ENCODE measurements at places on chromosomes 4 and X. TPM values are rescaled to one million over a fixed set of nuclear protein-coding genes. Genes with fewer than 3 reads are reported as not detected.

- H3K36me3 ChIP-seq = no peaks in the 10 kb centered on the region
- DNase-seq = no peak
- no peaks in the 10 kb centered on the region for H3K4me1 ChIP-seq
- H3K4me3 ChIP-seq = no peak overlapping the region
- H3K27ac ChIP-seq = no peak overlapping the region
- no peaks in the 10 kb centered on the region for H3K27me3 ChIP-seq
Measured at GRCh38 chrX:97524340-97524739, 640.6 kb downstream of the RPA4 start.

GRCh38 chr4:158121161-158121579 lies 51.7 kb downstream of the GASK1B start:
- H3K36me3 ChIP-seq = no peaks in the 10 kb centered on the region
- no peak overlapping the region for H3K27ac ChIP-seq
- DNase-seq = no peak
- no peaks in the 10 kb centered on the region for H3K27me3 ChIP-seq

GRCh38 chr4:27908356-27908755 lies 1047.7 kb downstream of the STIM2 start:
- no peaks in the 10 kb centered on the region for H3K27me3 ChIP-seq
- H3K4me1 ChIP-seq = no peaks in the 10 kb centered on the region
- no peak overlapping the region for H3K4me3 ChIP-seq
- no peak for DNase-seq
- no peaks in the 10 kb centered on the region for H3K36me3 ChIP-seq
- H3K27ac ChIP-seq = no peak overlapping the region

DNA sequence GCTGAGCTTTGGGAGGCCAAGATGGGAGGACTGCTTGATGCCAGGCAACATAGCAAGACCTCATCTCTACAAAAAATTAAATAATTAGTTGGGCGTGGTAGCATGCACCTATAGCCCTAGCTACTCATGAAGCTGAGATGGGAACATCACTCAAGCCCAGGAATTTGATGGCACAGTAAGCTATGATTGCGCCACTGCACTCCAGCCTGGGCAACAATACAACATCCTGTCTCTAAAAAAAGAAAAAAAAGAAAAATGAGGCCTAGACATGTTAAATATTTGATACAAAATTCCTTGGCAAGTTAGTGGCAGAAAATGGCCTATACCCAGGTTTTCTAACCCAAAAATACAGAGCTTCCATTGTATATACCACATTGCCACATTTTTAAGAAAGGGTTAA lies 88.1 kb upstream of the MAB21L2 start:
- no peak overlapping the region for H3K4me3 ChIP-seq
- no peak for DNase-seq
- H3K27ac ChIP-seq = no peak overlapping the region

FAM149A gene
- total RNA-seq = 0.80 TPM

DNA sequence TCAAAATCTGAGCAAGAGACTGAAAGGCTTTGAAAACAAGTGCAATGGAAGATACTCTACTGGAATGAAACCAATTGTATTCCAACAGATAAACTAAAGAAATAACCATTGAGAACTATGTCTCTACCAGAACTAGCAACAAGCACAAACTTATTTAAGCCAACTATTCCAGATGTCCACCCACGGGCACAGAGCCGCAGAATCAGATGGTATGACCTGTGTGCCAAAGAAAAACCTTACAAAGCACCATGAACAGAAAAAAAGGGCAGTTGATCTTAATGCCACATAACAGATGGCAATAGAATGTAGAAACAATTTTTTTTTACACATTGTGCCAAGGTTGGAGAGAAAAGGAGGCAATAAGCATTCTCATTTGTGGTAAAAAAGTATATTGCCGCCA lies 269.3 kb upstream of the ADGRL3 start:
- H3K4me1 ChIP-seq = no peaks in the 10 kb centered on the region
- H3K4me3 ChIP-seq = no peak overlapping the region
- no peak for DNase-seq
- H3K27ac ChIP-seq = no peak overlapping the region
- H3K36me3 ChIP-seq = no peaks in the 10 kb centered on the region

DNA sequence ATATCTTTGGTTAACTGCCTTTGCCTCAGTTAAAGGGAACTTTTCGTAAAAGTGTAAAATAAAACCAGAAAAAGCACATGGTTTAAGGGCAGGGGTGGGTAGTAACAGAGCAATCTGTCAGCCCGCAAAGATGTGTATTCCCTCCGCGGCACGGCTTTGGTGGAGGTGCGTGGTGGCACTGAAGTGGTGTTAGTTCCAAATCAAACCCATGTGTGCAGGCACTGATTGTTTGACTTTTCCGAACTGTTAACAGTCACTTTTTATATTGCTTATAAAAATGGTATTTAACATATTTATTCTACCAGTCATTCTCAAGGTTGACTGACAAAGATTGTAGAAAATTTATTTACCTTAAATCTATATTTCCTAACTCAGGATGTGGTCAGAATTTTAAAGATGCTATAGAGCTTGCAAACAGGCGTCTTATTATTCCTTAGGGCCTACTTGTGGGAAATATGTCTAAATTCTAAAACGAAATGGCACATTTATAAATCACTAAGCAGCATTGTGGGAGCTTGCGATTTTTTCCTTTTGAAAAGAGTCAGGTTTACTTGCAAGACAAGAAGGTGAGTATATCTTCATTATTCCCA lies 272.7 kb upstream of the PCDH18 start:
- H3K4me1 ChIP-seq = no peaks in the 10 kb centered on the region
- no peaks in the 10 kb centered on the region for H3K27me3 ChIP-seq
- no peak overlapping the region for H3K27ac ChIP-seq

GRCh38 chrX:1465286-1466231 lies 12.8 kb upstream of the ASMTL start:
- no peak overlapping the region for H3K27ac ChIP-seq
- H3K27me3 ChIP-seq = peaks cover 56% of the 10 kb centered on the region
- no peaks in the 10 kb centered on the region for H3K36me3 ChIP-seq
- H3K4me3 ChIP-seq = no peak overlapping the region

DNA sequence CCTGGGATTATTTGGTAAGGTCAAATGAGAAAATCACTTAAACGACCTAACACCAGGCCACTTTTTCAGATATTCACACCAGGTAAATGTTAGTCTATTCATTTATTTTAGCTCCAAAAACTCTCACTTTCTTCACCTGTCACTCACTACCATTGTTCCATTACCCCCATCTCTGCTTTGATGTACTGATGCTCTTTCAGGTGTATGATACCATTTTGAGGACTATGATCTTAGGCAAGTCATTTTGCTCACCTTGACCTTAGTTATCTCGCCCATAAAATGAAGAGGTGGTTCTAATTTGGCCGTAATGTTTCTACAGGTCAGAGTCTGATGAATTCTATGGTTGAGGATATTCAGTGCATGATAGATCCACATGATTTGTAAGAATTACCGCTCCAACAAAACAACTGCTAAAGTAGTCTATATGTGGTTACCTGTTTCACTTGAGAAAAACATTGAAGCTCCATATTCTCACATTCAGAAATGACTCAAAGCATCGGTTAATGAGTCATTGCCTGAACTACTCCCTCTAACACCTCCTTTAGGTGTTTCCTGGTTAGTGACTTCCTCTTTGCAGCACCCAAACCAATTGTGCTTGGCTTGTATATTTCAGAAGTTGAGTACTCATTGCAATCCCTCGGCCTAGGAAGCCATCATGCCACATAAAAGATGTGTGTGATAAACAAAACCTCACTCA lies 4.5 kb downstream of the DTHD1 start:
- H3K4me3 ChIP-seq = no peak overlapping the region
- H3K4me1 ChIP-seq = peaks cover 8% of the 10 kb centered on the region
- H3K36me3 ChIP-seq = no peaks in the 10 kb centered on the region
- DNase-seq = peak; percentile 68
- H3K27ac ChIP-seq = no peak overlapping the region

PRR32 gene
- not detected for total RNA-seq

SMIM20 gene
- 44.2 TPM for total RNA-seq

DNA sequence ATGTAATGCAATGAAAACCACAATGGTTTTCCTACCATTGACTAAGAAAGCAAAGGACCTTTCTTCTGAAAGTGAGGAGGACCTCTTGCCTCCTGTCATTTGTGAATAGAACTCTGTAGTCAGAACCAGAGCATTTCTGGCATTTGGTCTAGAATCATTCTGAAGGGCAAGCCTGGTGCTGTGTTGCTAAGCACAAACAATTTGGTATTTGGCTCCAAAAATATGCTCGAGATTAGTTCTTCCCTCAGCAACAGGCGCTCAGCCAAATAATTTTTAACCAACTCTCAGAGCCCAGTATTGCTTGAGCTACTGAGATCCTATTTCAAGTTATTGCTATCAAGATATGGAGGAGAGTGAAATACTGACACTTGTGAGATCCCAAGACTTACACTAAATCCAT lies 71.0 kb downstream of the SNCA start:
- no peaks in the 10 kb centered on the region for H3K27me3 ChIP-seq
- no peaks in the 10 kb centered on the region for H3K36me3 ChIP-seq
- no peak for DNase-seq
- H3K4me3 ChIP-seq = no peak overlapping the region
- H3K4me1 ChIP-seq = no peaks in the 10 kb centered on the region
- H3K27ac ChIP-seq = no peak overlapping the region

GRCh38 chr4:101594588-101594987 lies 195.9 kb upstream of the BANK1 start:
- no peak for DNase-seq
- H3K4me3 ChIP-seq = no peak overlapping the region
- no peaks in the 10 kb centered on the region for H3K4me1 ChIP-seq
- no peaks in the 10 kb centered on the region for H3K36me3 ChIP-seq
- H3K27me3 ChIP-seq = no peaks in the 10 kb centered on the region
- H3K27ac ChIP-seq = no peak overlapping the region

DNA sequence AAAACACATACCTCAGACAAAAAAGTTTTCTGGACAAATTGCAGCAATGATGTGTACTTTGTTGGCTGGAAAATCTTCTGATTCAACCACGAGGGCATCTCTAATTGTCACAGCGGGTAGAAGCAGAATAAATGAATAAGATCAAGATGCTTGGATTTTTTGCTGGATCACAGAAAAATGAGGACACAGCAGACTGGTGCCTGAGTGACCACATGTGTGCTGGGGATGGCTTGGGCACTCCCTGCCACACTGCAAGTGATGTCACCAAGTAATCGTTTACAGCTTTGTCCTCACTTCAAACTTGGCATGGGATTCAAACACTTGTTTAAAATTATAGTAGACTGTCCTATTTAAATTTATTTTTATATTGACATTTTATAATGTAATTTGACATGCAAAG lies 557.0 kb downstream of the SPRY1 start:
- no peak overlapping the region for H3K4me3 ChIP-seq
- no peaks in the 10 kb centered on the region for H3K27me3 ChIP-seq
- no peak overlapping the region for H3K27ac ChIP-seq
- H3K4me1 ChIP-seq = no peaks in the 10 kb centered on the region
- DNase-seq = no peak

DNA sequence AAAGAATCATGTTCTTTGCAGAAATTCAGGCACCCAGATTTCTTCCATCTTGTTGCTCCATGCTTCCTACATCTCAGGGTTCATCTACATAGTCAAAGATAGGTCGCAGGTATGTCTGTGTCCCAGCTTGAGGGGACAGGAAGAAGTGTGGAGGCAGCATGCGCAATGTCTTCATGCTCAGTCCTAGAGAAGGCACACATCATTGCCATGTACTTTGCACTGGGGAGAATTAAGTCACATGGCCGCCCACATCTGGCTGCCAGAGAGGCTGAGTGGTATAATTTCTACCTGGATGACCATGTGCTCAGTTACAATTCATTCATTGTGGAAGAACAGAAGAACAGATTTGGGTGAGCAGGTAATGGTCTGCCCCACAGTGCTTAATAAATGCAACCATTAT lies 54.1 kb downstream of the GAB1 start:
- H3K4me1 ChIP-seq = peaks cover 17% of the 10 kb centered on the region
- H3K27ac ChIP-seq = no peak overlapping the region
- H3K36me3 ChIP-seq = no peaks in the 10 kb centered on the region

TMEM156 gene
- 29.3 TPM for total RNA-seq

- no peak overlapping the region for H3K27ac ChIP-seq
- no peaks in the 10 kb centered on the region for H3K4me1 ChIP-seq
- no peak overlapping the region for H3K4me3 ChIP-seq
- H3K27me3 ChIP-seq = no peaks in the 10 kb centered on the region
Measured at GRCh38 chr4:19982556-19982955, 269.1 kb upstream of the SLIT2 start.

AMBN gene
- total RNA-seq = not detected

- no peaks in the 10 kb centered on the region for H3K27me3 ChIP-seq
- no peaks in the 10 kb centered on the region for H3K4me1 ChIP-seq
- no peak overlapping the region for H3K27ac ChIP-seq
- H3K36me3 ChIP-seq = no peaks in the 10 kb centered on the region
Measured at GRCh38 chr4:108313546-108314339, 145.0 kb upstream of the LEF1 start.

GRCh38 chr4:17578482-17578891 lies 1.5 kb downstream of the LAP3 start:
- DNase-seq = no peak
- no peaks in the 10 kb centered on the region for H3K27me3 ChIP-seq
- peak overlapping the region; percentile 87 for H3K4me3 ChIP-seq
- H3K27ac ChIP-seq = no peak overlapping the region
- 0 out of 2 replicates have a peak, but pooled peaks cover 3% of the 10 kb centered on the region for H3K4me1 ChIP-seq
- no peaks in the 10 kb centered on the region for H3K36me3 ChIP-seq

EGF gene
- 20.4 TPM for total RNA-seq

DNA sequence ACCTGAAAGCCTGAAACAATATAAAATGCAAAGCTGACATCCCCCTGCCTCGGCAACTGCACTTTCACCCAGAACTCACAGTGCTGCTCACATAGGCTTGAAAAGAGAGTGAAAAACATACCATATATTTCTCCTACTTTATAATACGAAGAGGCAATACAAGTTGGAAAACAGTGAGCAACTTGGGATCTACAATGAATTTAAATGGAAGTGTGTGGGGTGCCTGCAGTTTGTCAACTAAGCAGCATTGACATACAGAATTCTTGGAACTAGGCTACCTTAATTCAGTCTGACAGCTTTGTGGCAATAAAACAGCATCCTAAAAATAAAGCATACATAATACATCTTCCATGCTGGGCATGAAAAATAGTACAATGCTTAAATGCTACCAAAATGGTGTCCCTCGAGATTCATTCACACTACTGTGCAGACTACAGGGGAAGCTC lies 8.0 kb downstream of the GASK1B start:
- H3K4me1 ChIP-seq = peaks cover 8% of the 10 kb centered on the region
- H3K27ac ChIP-seq = no peak overlapping the region

DNA sequence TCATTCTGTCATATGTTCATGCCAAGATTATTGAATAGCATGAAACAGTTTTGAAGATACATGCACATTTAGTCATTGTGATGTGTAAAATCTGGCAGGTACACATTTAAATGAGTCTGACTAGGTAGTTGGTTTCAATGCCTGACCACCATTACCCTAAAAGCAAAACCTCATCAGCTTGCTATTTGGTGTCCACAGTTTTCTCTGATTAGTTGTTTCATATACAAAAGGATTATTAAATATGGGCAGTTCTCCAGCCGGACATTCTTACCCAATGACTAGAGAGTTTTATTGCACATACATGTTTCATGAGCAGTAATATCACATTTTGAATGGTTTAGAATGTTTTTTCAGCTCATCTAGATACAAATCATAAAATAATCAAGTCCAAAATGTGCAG lies 23.7 kb downstream of the DCHS2 start:
- H3K4me1 ChIP-seq = no peaks in the 10 kb centered on the region
- DNase-seq = no peak
- no peaks in the 10 kb centered on the region for H3K36me3 ChIP-seq
- no peak overlapping the region for H3K4me3 ChIP-seq

GRCh38 chrX:44693255-44693654 lies 150.6 kb upstream of the DUSP21 start:
- no peaks in the 10 kb centered on the region for H3K36me3 ChIP-seq
- H3K4me3 ChIP-seq = no peak overlapping the region
- no peaks in the 10 kb centered on the region for H3K4me1 ChIP-seq
- H3K27me3 ChIP-seq = no peaks in the 10 kb centered on the region
- DNase-seq = no peak
